ENCODE measurements at places on chromosomes 1 and 21.

DNA sequence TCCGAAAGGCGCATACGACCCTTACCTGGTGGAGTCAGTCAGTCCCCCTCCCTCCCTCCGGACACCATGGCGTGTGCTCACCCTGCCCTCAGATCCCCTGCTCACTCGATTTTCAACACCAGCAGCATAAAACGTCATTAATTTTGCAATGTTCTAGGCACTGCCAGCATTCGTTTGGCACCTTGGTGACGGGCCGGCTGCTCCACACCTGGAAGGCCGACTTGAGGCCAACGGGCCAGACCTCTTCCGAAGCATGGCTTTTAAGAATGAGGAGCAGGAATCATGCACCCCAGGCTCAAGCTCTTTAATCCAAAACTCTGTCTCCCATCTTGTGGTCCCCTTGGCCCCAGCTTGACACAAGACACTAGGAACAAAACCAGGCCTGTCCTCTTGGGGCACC is 33.1 kb downstream of the NPHP4 start:
- no peak for DNase-seq

DNA sequence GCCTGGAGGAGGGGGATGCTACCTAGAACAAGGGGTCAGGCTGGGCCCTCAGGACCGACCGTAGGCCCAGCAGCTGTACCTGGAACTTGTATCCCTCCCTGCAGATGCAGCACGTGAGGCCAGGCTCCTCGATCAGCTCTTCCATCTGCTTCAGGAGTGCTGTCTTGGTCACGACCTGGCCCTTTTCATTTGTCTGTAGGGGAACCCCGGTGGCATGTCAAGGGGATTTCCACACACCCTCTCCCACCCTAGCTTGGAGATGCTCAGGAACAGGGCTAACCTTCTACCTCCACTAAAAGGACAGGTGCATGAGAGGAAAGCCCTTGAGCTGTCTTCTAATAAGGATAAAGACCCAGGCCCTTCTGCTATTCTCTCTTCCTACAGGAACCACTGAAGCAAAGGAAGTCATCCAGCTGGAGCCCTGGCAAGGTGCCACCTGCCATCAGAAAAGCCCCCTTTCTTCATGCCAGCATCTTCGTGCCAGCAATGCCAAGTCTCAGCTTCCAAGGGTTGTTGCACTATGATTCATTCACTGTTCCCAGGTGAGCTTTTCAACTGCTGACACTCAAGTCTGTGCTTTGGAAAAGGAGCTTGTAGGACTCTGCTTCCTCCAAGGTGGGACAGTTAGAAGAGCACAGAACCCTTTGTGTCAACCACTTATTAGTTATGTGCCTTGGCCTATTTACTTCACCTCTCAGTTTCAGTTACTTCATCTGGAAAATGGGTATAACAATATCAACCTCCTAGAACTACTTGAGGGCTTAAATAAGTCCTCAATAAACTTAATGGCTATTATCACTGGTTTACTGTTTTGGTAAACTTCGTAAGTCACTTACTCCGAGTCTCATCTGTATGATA is 122.1 kb downstream of the UBR4 start:
- no peak for DNase-seq

DNA sequence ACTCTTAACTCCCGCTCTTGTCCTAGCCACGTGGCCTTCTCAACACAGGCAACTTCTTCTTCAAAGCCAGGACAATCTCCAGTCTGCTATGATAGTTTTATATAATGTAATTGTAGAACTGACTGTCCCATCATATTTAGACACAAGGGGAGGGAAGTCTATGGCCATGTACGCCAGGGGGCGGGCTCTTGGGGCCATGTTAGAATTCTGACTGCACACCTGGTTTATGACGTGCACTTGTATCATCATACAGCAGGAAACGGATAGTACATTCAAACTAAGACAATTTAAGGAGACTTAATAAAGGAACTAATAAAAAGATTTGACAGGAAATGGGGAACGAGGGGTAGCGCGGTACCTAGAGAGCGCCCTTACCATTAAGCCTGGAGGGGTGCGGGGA is 21.5 kb downstream of the DMRTB1 start:
- DNase-seq, result no peak

- DNase-seq, result no peak
Observed at GRCh38 chr1:223755992-223756775, 43.8 kb downstream of the CAPN2 start.

DNA sequence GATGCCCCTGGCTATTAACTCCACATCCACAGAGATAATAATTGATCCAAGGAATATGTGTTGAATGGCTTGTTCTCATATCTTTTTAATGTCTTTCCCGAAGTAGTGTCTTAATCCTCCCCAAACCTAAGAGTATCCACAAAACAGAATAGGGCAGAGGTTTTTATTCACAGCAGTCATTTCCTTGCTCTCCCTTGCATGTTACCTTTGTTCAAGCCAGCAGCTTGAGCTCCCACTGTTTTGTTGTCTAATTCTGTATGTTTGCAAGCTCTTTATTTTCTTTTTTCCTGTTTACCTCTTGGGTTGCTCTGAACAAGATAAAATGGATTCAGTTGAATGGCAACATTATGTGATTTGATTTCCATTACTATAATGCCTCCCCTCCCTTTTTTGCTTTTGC is 308.6 kb upstream of the ZP4 start:
- DNase-seq, result no peak

- DNase-seq, result no peak
Observed at GRCh38 chr1:10615332-10615731, 140.6 kb downstream of the PEX14 start.

GRCh38 chr1:208336137-208336518 is 91.9 kb upstream of the PLXNA2 start:
- DNase-seq, result no peak

DNA sequence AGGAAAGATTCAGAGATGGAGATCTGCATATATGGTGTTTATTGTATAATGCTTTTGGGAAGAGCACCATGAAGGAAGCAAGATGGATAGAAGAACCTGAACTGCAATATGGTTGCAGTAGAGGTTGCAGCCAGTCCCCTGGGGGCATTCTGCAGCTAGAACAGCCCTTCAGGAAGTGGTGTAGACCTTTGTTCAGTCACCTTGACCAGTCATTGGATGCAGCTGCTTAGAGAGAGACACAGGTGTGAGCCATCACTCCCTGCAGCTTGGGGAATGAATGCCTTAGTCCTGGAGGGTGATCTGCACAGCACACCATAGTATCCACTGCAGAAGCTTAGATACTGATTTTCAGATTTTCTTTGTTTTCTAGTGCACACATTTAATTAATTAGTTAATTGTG is 42.3 kb downstream of the NEK7 start:
- DNase-seq, result no peak

DNA sequence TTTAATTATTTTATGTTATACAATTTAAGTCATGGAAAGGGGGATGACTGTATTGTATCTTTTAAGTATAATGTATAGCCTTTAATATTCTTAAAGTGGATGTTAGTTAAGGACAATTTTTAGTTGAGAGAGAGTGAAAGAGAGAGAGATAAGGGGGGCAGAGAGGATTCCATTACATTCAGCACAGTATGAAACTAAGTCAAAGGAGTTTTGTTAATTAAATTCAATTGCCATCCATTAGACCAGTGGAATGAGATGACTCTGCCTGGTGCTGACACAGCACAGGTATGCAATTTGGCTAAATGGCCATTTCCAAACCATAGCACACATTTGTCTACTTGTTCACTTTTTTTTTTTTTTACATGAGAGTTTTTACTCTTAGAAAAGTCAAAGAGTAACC is 27.5 kb downstream of the NFIA start:
- no peak for DNase-seq

- DNase-seq, result no peak
Observed at GRCh38 chr1:217712925-217713597, 81.9 kb downstream of the SPATA17 start.

DNA sequence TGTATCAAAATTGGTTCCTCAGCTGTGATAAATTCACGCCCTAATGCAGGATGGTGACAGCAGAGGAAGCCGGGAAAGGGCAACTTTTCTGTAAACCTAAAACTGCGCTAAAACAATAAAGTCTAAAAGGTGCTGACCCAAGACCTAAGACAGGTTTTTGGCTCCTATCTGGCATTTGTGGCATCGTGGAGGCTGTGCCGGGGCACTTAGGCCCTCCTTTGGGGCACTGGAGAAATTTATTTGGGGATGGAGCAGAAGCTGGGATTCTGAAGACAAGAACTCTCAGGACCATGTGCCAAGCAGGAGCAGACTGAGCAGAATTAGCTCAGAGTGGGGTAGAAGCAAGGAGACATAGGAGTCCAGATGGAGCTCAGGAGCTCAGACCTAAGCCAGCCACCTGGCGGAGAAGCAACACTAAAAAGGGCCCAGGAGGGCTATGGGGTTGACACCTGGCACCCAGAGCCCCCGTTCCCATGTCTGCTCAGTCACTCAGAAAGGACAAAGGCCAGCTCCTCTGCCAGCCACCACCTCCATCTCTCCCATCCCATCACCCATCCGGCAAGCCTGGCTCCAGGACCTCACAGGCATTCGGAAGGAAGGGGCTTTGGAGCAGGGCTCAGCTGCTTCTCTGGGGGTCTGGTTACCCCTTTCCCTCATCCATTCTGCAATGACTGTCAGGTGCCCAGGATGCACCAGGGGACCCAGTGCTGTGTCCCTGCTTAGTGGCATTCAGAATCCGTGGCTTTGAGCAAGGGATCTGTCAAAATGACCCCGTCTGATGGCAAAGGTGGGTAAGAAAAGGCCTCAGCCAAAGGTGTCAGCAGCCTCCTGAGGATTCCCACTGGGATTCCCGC is 347.7 kb downstream of the NPHP4 start:
- no peak for DNase-seq

- DNase-seq, result peak; percentile 31
Observed at GRCh38 chr1:162905174-162906158, 44.5 kb upstream of the CCDC190 start.

DNA sequence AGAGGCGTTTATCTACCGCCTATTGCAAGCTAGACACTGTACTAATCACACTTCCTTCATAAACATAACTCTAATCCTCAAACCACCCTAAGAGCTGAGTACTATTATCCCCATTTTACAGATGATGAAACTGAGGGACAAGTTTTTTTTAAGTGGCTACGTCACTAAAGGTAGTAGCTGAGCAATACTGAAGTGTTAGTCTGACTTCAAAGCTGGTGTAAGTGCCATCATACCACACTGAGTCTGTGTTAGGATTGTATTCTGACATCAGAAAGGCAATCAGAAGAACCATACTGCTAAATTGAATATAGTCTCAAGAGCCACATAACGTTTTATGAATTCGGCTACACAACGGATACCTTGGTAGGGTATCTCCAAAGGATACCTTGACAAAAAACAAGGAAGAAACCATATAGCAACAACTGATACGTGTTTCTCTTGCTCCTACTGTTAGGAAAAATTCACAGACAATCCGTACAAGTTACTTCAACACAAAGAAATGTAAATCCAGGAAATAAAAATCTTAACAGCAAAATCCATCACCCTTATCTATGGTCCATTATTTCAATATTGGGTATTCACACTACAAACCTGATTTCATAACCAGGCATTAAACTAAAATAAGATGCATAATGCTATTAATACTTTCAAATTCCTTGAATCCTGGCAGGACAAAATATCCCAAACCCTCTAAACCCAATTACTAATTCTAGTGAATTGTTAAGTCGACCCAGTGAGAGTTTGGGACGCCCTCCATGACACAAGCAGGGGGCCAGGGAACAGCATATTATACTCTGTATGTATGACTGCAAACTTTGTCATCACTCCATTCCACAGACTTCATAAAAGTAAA is 1.6 kb downstream of the TP53BP2 start:
- DNase-seq, result no peak

DNA sequence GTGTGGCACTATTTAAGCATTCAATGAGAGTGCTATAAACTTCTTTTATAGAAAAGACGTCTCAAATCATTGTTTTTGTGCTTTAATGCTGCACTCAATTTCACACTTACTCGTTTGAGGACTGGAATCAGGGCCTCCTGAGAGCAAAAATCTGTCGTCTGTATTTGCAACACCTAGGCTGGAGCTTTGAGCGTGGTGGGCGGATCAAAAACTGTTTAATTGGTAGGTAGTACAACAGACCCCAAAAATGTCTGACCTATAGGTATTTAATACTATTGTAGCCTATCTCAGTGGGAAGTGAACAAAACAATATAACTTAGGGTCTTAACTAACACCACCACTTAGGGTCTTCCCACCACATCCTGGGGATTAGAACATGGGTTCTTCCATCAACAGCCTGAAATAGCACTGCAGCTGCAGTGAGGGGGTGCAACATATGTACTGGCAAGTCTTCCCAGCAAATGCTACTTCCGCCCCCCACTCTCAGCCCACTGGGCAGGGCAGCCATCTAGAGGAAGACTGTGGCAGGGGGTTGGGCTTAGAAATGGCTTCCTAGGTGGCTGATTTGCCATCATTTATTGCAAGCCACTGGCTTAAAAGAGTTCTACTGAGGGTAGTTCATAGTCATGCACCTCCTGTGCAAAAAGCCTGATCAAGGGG is 48.3 kb downstream of the CD46 start:
- no peak for DNase-seq

DNA sequence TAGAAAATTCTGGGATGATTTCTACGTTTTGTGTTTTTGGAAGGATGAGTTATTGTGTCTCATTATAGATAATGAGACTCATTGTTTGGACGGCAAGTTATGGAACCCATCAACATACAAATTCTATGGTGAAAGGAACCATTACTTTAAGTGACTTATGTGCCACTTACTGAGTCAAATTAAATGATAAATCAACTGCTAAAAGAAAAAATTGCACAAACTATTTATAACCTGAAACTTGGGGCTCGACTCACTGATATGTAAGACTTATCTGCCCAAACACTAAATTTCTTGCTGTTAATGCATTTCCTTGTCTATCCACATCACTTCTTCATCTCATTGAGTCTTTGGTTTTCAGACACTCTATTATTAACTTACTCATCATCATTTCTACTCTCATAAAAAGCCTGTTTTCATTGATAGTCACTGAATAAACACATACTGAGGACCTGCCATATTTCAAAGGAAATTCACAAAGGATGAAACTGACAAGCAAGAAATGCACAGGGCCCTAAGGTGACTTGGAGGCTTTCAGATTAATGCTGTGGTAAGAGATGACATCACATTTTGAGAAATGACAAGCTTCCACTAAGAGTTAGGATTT is 872.7 kb upstream of the ADAMTS5 start:
- DNase-seq, result no peak

GRCh38 chr1:17933501-17933900 is 174.1 kb upstream of the IGSF21 start:
- no peak for DNase-seq
